ENCODE measurements at places on chromosomes 5 and 9. TPM values are rescaled to one million over a fixed set of nuclear protein-coding genes. Genes with fewer than 3 reads are reported as not detected.
A peak's percentile ranks its signal among the peaks of the same experiment; 100 is the strongest.

DNA sequence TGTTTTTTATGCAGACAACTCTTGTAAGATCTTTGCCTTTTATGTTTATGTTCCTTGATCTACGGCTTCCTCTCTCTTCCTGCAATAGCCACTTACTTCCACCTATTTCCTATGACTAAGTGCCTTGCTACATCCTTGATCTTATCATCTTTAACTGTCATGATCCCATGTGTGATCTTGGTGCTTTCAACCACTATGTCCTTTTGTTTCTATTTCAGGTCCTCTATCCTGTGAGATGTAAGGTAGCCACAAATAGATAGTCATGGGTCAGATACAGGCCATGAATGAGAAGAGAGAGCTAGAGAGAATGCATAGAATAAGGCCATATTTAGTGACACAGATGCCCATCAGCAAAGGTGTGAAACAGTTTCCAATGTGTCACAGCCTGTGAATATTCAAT, 243.6 kb upstream of the HAPLN1 start:
- no peaks in the 10 kb centered on the region for H3K27me3 ChIP-seq
- no peaks in the 10 kb centered on the region for H3K36me3 ChIP-seq
- no peak overlapping the region for H3K27ac ChIP-seq
- DNase-seq, result no peak
- no peak overlapping the region for H3K4me3 ChIP-seq

GRCh38 chr9:76932265-76932664, 26.4 kb upstream of the PRUNE2 start:
- H3K36me3 ChIP-seq, result no peaks in the 10 kb centered on the region
- DNase-seq, result no peak
- H3K27me3 ChIP-seq, result peaks cover 14% of the 10 kb centered on the region

DNA sequence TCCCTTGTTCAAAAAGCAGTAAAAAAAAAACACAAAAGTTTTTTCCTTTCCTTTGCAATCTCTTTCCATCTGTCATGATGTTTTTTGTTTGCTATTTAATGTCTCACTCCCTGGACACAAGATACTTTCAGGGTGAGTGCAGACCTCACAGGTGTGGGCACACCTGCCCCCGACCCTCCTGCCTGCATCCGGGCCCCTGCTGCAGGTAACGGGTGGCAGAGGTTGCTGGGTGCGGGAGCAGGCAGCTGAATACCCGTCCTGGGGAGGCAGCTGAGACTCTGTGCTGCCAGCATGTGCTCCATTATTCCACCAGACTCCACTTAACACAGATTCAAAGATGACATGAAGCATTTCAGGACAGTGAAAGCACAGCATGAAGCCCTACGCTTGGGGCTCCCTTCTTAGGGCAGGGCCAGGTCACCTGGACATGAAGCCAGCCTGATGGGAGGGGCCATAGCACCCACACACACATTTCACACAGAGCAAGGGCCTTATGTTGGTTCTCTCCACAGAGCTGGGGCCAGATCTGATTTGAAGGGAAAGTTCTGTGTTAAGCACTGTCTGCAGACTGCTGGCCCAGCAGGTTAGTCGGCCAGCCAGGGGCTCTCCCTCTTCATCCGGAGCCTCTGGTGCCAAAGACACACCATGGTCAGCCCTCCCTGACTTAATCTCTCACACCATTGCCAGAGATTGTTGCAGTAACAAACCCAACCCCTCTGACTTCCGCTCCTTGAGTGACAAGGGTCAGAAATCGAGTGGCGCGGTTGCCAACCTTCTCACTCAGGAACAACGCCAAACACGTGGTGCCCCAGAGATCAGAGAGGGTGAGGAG, 13.0 kb downstream of the NEK6 start:
- H3K27ac ChIP-seq, result no peak overlapping the region
- no peak for DNase-seq
- H3K4me1 ChIP-seq, result peaks cover 9% of the 10 kb centered on the region
- no peaks in the 10 kb centered on the region for H3K27me3 ChIP-seq
- no peaks in the 10 kb centered on the region for H3K36me3 ChIP-seq

- no peaks in the 10 kb centered on the region for H3K27me3 ChIP-seq
- H3K27ac ChIP-seq, result no peak overlapping the region
- no peak overlapping the region for H3K4me3 ChIP-seq
- DNase-seq, result no peak
Observed at GRCh38 chr5:1516615-1517601, 6.9 kb downstream of the LPCAT1 start.

GRCh38 chr5:135873831-135874230, 21.8 kb downstream of the IL9 start:
- no peak overlapping the region for H3K27ac ChIP-seq
- no peak for DNase-seq
- no peak overlapping the region for H3K4me3 ChIP-seq

- no peak overlapping the region for H3K27ac ChIP-seq
- H3K36me3 ChIP-seq, result peaks cover 5% of the 10 kb centered on the region
- H3K27me3 ChIP-seq, result peaks cover 81% of the 10 kb centered on the region
- no peak for DNase-seq
- H3K4me3 ChIP-seq, result peak overlapping the region; percentile 80
Observed at GRCh38 chr5:123035360-123035917, 1.1 kb downstream of the PPIC start.

DNA sequence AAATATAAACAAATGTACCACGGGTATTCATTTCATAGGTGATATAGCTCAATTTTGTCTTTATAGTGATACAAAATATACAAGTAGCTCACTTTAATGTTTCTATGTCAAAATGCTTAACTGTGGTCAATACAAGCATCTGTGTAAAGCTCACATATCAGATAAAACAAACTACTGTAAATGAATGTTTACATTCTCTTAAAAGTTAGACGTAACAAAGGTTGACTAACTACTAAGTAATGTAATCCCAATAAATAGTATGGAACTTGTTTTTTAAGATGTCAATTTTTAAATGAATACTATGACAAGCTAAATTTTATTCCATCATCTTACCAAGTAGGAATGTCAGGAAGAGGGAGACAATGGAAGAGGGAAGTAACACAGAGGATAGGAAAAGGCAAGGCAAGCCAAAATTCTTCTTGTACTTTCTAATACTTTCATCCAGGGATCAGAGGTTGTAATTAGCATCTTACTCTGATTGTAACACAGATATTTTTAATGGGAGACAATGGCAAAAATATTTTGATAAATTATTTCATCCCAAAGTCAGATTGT, 105.5 kb downstream of the STRBP start:
- no peaks in the 10 kb centered on the region for H3K27me3 ChIP-seq
- no peaks in the 10 kb centered on the region for H3K4me1 ChIP-seq
- no peak overlapping the region for H3K4me3 ChIP-seq
- no peak for DNase-seq
- peaks cover 4% of the 10 kb centered on the region for H3K36me3 ChIP-seq
- no peak overlapping the region for H3K27ac ChIP-seq

- H3K27ac ChIP-seq, result no peak overlapping the region
- H3K27me3 ChIP-seq, result peaks cover 30% of the 10 kb centered on the region
- H3K36me3 ChIP-seq, result no peaks in the 10 kb centered on the region
- no peak for DNase-seq
- no peak overlapping the region for H3K4me3 ChIP-seq
- H3K4me1 ChIP-seq, result no peaks in the 10 kb centered on the region
Observed at GRCh38 chr9:70160686-70161600, 97.8 kb upstream of the SMC5 start.

- H3K36me3 ChIP-seq, result peaks cover 1% of the 10 kb centered on the region
- no peak for DNase-seq
- H3K27me3 ChIP-seq, result no peaks in the 10 kb centered on the region
- H3K27ac ChIP-seq, result no peak overlapping the region
- peaks cover 6% of the 10 kb centered on the region for H3K4me1 ChIP-seq
Observed at GRCh38 chr5:102823441-102823874, 68.4 kb downstream of the PAM start.

- no peaks in the 10 kb centered on the region for H3K36me3 ChIP-seq
- H3K4me3 ChIP-seq, result no peak overlapping the region
- no peak for DNase-seq
- no peaks in the 10 kb centered on the region for H3K27me3 ChIP-seq
Observed at GRCh38 chr5:25286319-25286718, 641.5 kb upstream of the CDH10 start.

- H3K27me3 ChIP-seq, result no peaks in the 10 kb centered on the region
- H3K4me1 ChIP-seq, result peaks cover 5% of the 10 kb centered on the region
- DNase-seq, result no peak
- no peak overlapping the region for H3K27ac ChIP-seq
- no peaks in the 10 kb centered on the region for H3K36me3 ChIP-seq
Observed at GRCh38 chr5:97044052-97044451, 98.4 kb downstream of the LIX1 start.

- no peak for DNase-seq
- H3K4me1 ChIP-seq, result peaks cover 61% of the 10 kb centered on the region
- H3K4me3 ChIP-seq, result no peak overlapping the region
- peaks cover 2% of the 10 kb centered on the region for H3K36me3 ChIP-seq
Observed at GRCh38 chr5:35799753-35800152, 56.9 kb upstream of the IL7R start.

- no peak overlapping the region for H3K4me3 ChIP-seq
- peaks cover 2% of the 10 kb centered on the region for H3K36me3 ChIP-seq
- no peak for DNase-seq
- H3K4me1 ChIP-seq, result peaks cover 2% of the 10 kb centered on the region
Observed at GRCh38 chr9:122201641-122202040, 27.1 kb downstream of the LHX6 start.

- no peaks in the 10 kb centered on the region for H3K27me3 ChIP-seq
- no peak for DNase-seq
- no peak overlapping the region for H3K27ac ChIP-seq
Observed at GRCh38 chr9:107883496-107884124, 394.0 kb upstream of the KLF4 start.

The RALGDS gene
- total RNA-seq, result 236 TPM

The SV2C gene
- 0.18 TPM for total RNA-seq

The RASEF gene
- total RNA-seq, result not detected
